ENCODE measurements at places on chromosomes 2 and 18.
A peak's percentile ranks its signal among the peaks of the same experiment; 100 is the strongest.

DNA sequence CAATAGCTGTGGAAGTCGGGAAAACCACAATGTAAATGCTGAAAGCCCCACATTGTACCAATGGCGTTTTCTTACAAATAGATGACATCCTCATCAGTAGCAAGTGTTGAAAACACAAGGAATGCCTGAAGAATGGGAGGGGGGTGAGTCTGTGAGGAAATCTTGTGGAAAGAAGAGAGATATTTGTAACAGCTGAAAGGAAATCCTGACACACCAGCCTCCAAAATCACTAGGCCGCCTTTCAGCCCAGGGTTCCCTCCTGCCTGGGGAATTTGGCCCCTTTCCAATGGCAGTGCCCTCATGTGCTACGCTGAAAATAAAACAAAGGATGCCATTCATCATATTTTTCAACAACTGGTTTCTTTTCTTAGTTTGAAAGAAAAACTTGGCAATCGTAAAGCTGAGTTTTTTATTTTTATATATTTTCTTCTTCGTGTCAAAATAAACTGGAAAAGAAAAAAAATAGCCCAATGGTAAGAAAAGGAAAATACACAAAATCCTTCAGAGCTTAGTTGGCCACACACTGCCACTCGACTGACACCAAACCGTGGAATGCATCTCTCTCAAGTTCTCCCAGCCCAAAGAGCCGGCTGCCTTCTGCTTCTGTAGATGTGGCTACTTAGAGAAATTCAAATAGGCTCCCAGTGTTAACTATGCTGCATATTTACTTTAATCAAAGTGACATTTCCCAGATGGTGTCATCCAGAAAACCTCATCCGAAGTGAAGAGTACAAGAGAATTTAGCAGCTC lies 52.0 kb downstream of the FTCDNL1 start:
- DNase-seq: no peak

DNA sequence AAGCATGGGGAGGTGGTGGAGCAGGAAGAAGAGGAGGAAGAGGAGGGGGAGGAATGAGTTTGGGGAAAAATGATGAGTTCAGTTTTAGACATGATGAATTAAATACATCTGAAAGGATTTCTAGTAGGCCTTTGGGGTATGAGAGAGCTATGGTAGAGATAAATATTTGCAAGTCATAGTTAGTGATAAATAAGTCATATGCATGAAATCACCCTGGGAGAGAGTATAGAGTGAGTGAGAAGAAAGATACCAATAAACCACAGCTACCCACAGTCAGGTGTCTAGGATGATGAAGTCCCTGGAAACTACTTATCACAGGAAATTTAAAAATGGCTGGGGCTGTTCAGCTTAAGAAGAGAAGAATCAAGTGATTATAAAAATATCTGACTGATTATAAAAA lies 240.5 kb downstream of the RDH14 start:
- DNase-seq: no peak

DNA sequence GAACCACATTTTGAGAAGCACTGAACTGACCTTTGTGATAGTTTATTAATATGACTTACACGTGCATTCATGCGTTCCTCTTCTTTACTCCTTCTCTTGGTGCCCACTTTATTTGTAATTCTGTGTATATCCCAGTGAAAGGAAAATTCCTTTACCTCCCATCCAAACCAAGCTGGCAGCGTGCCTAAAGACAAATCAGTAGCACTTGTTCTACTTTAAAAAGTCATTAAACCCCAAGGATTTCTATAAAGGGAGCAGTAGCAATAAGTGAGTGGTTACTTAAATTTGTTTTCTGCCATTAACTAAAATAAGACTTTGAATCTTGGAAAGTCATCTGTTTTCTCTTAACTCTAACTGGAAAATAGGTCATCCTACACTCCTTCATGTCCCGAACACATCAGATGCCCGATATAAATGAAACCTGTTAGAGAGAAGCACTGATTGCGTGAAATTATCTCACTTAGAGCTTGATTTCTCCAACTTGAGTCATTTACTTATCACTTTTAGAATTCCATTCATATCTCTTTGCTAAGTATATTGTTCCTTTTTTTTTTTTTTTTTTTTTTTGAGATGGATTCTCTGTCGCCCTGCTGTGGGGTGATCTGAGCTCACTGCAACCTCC lies 10.7 kb downstream of the PIK3C3 start:
- DNase-seq: no peak

DNA sequence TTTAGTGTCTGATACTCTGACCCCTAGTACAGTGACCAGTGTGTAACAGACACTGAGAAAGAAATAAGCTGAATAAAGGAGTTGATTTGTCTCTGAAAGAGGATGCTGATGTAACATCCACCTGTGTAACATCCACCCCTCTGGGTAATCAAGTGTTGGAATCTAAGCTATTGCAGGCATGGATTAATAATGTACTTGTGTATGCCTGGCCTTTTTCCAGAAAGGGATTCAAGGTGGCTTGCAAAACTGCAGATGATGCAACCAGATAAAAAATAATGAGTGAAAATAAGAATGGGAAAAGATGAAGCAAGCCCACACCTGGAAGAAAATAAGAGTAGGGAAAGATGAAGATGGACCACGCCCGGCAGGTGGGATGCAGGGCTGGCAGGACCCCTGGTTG lies 48.2 kb upstream of the FOXI3 start:
- peak; percentile 73 for DNase-seq

GRCh38 chr2:42904576-42904876 lies 112.1 kb upstream of the HAAO start:
- no peak for DNase-seq

DNA sequence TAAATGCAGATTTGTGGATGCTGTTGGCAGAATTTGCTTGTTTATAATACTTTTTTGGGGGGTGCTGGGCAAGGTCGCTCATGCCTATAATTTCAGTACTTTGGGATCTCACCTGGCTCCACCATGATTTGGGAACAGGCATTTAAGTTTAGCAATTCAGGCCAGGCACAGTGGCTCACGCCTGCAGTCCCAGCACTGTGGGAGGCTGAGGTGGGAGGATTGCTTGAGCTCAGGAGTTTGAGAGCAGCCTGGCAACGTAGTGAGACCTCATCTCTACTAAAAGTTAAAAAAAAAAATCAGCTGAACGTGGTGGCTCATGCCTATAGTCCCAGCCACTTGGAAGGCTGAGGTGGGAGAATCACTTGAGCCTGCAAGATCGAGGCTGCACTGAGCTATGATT lies 20.7 kb downstream of the TANC1 start:
- no peak for DNase-seq

GRCh38 chr18:36284671-36285295 lies 12.7 kb upstream of the FHOD3 start:
- no peak for DNase-seq

GRCh38 chr2:66460031-66460430 lies 25.1 kb downstream of the MEIS1 start:
- no peak for DNase-seq

- no peak for DNase-seq
These were observed 424.3 kb upstream of the MEX3C start for GRCh38 chr18:51621864-51622160.

DNA sequence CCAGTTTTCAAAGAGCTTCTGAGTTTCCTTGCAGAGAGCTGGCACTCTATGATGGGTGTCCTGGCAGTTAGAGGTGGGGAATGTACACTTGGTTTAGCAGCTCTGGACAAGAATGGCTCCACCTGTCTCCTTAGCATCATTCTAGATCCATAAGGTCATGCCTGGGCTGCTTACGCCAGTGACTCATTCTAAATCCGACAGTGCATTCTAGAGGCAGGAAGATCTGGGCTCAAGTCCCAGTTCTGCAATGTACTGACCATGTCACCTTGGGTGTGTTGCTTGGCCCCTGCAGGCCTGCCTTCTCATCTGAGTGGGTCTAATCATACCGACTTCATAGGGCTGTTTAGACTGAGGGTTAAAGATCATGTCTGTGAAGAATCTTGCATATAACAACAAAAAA lies 46.5 kb downstream of the PTGR3 start:
- no peak for DNase-seq

- DNase-seq: no peak
These were observed 105.8 kb upstream of the SMAD2 start for GRCh38 chr18:48036226-48036625.

DNA sequence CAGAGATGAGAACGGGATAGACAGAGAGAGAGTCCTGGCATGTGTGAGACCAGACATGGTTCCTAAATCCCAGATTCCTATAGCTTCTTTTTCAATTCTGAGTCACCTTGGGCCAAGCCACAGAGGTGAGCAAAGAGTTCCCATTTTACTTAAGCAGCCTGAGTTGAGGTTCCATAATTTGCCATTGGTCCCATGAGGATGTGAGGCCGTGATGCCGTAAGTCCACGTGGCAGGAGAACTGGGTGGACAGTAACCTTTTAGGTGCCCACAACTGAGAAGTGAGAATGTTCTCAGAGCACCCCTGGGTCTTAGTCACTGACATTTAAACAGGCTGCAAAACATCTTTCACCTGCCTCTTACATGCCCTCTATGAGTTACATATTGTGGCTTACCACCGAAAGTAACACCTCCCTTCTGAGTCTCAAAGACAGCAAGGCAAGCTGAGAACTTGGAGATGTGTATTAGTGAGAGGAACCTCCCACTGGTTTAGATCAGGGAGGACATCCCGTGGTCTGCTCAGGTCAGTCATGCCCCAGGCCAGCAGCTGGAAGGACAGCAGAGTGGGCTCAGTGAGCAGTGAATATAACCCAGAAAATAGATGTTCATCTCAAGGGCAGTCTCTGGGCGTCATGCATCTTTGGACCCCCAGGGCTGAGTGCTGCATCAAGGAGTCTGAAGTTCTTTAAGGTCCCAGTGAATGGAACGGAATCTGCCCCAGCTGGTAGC lies 127.9 kb upstream of the LGALSL start:
- no peak for DNase-seq

- DNase-seq: no peak
These were observed 2.1 kb upstream of the ZBTB14 start for GRCh38 chr18:5297597-5297996.
